ENCODE measurements at places on chromosomes 3 and 15.

DNA sequence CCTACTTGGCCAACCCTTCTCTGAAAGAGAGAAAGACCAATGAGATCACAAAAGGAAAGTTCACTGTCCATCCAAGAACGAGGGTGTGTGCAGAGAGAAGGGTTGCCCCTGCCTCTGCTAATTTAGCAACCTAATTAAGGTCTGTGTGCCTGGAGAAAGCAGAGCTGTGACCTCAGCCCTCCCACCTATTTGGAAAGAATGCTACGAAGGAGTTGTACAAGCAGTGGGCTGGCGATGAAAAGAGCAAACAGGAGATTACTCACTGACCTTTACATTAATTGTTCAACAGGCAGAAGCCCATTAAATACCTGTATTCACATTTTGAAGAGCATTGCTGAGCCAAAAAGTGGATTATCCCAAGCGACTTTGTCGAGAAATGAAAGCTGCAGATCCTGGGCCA, 314.9 kb downstream of the NTRK3 start:
- DNase-seq: no peak

- no peak for DNase-seq
These were observed 211.6 kb upstream of the LRRN1 start for GRCh38 chr3:3587647-3587972.

GRCh38 chr15:72592097-72592496, 62.4 kb upstream of the GOLGA6B start:
- DNase-seq: no peak

- DNase-seq: no peak
These were observed 308.6 kb downstream of the TBC1D5 start for GRCh38 chr3:17433876-17434275.

- DNase-seq: no peak
These were observed 25.6 kb downstream of the SEC22C start for GRCh38 chr3:42556089-42556632.

DNA sequence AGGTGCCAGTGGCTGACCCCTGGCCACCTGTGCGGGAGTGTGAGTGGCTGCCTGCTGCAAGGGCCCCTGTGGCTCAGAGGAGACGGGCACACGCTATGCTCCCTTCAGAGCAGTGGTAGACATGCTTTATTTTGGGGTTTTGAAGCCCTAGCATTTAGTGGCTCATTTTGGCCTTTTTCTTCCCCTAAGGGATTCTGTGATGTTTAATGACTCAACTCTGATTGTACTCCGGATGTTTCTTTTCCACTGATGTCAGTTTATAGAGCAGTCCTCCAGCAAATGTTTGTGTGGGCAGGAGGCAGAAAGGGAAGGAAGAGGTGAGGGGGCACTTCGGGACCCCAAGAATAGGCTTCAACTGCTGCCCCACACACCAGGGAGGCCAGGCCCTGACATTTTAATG, 288.9 kb upstream of the C2CD4B start:
- DNase-seq: no peak

All from activated T-cell treated with anti-CD3 and anti-CD28 coated beads for 48 hours (primary cell).